ENCODE measurements at places on chromosomes 6 and 20.
A peak's percentile ranks its signal among the peaks of the same experiment; 100 is the strongest.

- DNase-seq, result no peak
These were observed 189.4 kb downstream of the ZFP64 start for GRCh38 chr20:52001999-52002666.

DNA sequence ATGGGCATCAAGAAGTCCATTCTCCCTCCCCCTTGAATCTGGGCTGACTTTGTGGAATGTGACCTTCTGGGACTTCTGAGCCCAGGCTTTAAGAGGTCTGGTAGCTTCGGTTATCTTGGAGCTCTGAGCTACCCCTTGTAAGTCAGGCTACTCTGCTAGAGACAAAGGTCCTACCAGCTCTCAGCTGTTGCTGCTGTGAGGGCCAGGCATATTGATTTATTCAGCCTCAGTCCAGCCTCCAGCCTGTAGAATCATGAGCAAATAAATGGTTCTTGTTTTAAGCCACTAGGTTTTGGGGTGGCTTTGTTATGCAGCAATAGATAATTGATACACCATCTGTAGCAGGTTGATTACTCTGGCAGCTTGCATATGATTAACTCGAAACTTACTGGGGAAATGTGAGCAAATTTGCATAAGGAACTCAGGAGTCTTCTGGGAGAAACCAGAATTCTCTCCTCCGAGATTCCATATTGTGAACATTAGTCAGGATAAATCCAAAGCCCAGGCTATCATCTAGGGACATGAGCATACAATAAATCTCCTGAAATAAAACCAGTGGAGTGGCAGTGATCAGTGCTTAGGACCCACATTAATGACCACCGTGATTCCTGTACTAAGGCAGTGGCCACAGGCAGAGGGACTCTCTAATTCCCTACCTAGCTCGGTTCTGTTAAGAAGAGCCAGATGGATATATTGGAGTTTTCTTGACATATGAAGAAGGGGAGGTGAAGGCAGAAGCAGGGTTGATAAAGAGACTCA is 336.1 kb downstream of the CDC5L start:
- DNase-seq, result no peak

- no peak for DNase-seq
These were observed 68.2 kb upstream of the AGPAT4 start for GRCh38 chr6:161342039-161342438.

GRCh38 chr6:15997586-15998388 is 131.1 kb upstream of the MYLIP start:
- no peak for DNase-seq

DNA sequence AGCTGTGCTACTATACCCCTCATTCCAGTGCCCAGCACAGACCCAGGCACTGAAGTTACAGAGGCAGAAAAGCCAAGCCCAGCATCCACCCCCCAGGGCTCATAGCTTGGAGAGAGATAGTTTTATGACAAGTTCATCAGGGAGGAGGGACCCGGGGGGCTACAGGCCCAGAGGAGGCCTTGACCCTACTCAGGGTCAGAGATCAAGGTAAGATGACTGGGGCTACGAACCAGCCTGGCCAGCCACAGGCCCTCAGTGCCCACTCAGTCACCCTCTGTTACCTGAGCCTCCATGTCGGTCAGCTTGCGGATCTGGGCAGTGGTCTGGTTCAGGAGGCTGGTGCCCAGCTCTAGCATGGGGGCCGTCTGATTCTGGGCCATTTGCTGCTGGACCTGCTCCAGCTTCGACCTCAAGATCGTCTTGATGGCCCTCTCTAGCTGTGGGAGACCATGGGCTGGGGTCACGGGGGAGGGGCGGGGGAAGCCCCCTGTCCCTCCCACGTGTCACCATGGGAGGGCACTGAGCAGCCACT is 26.1 kb downstream of the ANGPT4 start:
- no peak for DNase-seq

- peak; percentile 97 for DNase-seq
These were observed 361.6 kb upstream of the RUNX2 start for GRCh38 chr6:44966449-44967092.

- DNase-seq, result no peak
These were observed 4.0 kb upstream of the HEY2 start for GRCh38 chr6:125745281-125746018.

GRCh38 chr6:113317891-113318574 is 539.1 kb upstream of the MARCKS start:
- no peak for DNase-seq

- no peak for DNase-seq
These were observed 63.9 kb upstream of the PIM1 start for GRCh38 chr6:37106051-37106363.

- no peak for DNase-seq
These were observed 66.4 kb upstream of the ARMH2 start for GRCh38 chr6:24865161-24865560.

- DNase-seq, result no peak
These were observed 12.2 kb upstream of the PRND start for GRCh38 chr20:4709261-4710105.

- peak; percentile 5 for DNase-seq
These were observed 274.1 kb downstream of the TFAP2A start for GRCh38 chr6:10140824-10141223.

DNA sequence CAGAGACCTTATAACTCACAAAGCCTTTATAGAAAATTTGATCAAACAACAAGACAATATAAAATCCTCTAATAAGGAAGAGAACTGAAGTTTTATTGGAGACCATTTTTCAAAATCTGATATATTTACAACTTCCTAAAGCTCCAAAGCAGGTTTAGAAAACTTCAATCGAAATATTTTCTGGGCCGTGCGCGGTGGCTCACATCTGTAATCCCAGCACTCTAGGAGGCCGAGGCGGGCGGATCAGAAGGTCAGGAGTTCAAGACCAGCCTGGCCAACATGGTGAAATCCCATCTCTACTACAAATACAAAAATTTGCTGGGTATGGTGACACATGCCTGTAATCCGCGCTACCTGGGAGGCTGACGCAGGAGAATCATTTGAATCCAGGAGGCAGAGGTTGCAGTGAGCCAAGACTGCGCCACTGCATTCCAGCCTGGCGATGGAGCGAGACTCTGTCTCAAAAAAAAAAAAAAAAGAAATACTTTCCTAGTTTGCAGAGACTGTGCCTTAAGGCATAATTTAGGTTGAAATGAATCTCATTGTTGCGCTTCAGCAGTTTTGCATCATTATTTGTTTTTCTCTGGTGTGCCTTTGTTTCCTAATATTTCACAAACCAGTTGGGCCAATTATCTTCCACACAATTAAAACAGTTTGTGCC is 60.6 kb upstream of the ASIP start:
- DNase-seq, result no peak

GRCh38 chr20:3800256-3800877 is 4.3 kb downstream of the CDC25B start:
- DNase-seq, result no peak

DNA sequence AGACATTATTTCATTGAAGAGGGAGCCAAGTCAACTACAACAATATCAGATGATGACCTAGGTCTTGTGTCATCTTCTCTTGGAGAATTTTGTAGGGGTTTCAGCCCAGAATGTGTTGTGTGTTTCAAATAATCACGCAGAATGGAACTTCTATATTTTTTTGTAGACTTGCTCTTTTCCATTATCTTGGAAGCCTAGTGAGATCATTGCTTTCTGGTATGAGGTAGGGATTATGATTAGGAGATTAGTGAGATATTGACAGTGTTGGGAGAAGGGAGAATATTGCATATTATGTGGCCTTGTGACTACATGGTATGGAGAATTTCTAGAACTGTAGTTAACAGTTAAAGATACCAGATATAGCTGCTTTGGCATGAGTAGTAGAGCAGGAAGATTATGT is 423.6 kb upstream of the PLCB4 start:
- DNase-seq, result no peak

GRCh38 chr6:36912030-36912454 is 26.3 kb downstream of the C6orf89 start:
- no peak for DNase-seq

DNA sequence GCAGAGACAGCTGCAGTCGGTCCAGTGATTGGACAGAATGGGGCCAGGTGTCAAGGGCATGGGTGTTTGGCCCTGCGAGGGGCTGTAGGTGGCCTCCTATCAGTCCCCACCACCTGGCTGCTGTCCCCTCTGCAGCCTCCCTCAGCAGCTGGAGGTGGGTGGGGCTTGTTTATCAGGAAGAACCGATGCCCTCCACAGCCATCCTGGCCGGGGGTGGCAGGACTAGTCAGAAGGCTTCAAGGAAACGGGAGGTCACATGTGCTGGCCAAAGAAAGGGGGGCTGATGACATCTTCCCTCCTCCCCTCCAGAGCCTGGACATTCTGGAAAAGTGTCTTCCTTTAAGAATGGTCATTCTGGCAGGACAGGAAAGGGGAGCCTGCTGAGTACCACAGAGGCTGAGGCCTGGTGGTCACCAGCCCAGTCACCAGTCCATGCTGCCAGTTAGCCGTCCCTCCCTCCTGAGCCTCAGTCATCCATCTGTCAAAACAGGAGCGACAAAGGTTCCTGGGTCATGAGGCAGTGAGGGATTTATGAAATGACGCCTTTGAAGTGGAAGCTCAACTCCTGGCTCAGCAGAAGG is 4.1 kb downstream of the FAM210B start:
- DNase-seq, result no peak

DNA sequence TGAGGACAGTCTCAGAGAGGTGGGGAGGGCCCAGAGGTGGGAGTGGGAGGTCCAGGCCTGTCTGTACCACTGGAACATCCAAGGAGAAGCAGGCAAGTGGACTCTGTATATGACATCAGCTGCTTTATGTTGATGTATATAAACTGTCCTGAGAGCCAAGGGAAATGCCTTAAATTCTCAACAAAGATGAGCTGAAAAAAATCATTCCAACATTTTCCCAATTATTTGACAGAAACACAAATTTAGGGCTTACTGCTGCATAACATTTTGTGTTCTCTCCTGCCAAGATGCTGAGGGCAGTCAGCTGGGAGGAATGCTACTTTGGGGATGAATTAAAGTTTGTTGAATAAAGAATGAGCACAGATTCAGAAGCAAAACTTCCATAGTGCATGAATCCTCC is 52.8 kb downstream of the FOXC1 start:
- no peak for DNase-seq

- peak; percentile 50 for DNase-seq
These were observed 212.5 kb downstream of the GJA1 start for GRCh38 chr6:121647905-121648304.

- no peak for DNase-seq
These were observed 141.1 kb upstream of the SGK1 start for GRCh38 chr6:134458857-134459657.

DNA sequence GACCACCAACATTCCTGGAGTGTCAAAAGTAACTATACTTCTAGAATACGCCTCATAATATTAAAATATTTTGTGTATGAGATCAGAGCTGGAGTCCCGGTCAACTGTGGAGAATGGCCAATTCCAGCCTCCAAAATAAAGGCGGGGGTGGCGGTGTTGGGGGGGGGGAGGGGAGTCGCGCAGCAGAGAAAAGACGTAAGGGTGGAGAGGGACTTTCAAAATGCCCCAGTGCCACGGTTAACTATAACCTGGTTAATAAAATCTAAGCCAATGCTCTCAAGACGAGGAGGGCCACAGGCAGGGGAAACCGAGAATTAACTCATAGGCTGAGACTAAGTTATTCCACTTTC is 1.3 kb downstream of the NUP153 start:
- peak; percentile 81 for DNase-seq
